WTC11 (cell line): ENCODE measurements at places on chromosomes 5 and 9. TPM values are rescaled to one million over a fixed set of nuclear protein-coding genes. Genes with fewer than 3 reads are reported as not detected.

- H3K4me3 ChIP-seq = no peak overlapping the region
- H3K4me1 ChIP-seq = peaks cover 32% of the 10 kb centered on the region
- H3K27ac ChIP-seq = no peak overlapping the region
- DNase-seq = no peak
- H3K27me3 ChIP-seq = peaks cover 97% of the 10 kb centered on the region
These were observed 117.0 kb downstream of the PAPPA start for GRCh38 chr9:116270546-116270945.

- H3K4me3 ChIP-seq = no peak overlapping the region
- H3K27ac ChIP-seq = no peak overlapping the region
- no peaks in the 10 kb centered on the region for H3K36me3 ChIP-seq
- H3K27me3 ChIP-seq = no peaks in the 10 kb centered on the region
These were observed 128.1 kb downstream of the STARD4 start for GRCh38 chr5:111384220-111384619.

Gene THG1L
- total RNA-seq = 11.6 to 14.6 TPM (median 12.3 TPM) in 3 replicates

DNA sequence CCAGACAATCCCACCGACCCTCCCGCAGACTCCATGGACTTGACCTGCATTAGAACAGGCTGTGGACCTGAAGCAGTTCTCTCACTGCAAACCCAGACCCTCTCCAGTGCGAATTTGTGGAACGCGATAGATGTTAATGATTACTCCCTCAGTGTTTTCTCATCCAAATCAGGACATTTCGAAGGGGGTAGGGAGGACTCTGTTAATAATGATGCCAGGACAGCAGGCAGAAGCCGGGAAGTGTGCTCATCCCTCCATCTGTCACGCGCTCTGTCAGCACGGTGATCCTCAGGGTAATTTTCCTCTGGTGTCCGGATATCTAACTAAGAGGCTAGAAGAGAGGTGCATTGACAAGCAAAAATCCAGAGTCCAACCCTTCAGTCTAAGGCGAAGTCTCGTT, 18.8 kb downstream of the RAPGEF1 start:
- H3K4me3 ChIP-seq = no peak overlapping the region
- peaks cover 4% of the 10 kb centered on the region; the same call in 1 of the 2 replicates for H3K36me3 ChIP-seq
- peaks cover 5% of the 10 kb centered on the region; the same call in 1 of the 2 replicates for H3K4me1 ChIP-seq
- H3K27me3 ChIP-seq = no peaks in the 10 kb centered on the region
- no peak overlapping the region for H3K27ac ChIP-seq

Gene OTP
- not detected in 3 replicates for total RNA-seq

Gene NKD2
- total RNA-seq = 12.8 to 16.6 TPM (median 15.9 TPM) in 3 replicates

Gene PCDHGA7
- 1.6 to 2.8 TPM (median 2.1 TPM) in 3 replicates for total RNA-seq

Gene FYB1
- total RNA-seq = 0.27 to 0.71 TPM (median 0.52 TPM) in 3 replicates

DNA sequence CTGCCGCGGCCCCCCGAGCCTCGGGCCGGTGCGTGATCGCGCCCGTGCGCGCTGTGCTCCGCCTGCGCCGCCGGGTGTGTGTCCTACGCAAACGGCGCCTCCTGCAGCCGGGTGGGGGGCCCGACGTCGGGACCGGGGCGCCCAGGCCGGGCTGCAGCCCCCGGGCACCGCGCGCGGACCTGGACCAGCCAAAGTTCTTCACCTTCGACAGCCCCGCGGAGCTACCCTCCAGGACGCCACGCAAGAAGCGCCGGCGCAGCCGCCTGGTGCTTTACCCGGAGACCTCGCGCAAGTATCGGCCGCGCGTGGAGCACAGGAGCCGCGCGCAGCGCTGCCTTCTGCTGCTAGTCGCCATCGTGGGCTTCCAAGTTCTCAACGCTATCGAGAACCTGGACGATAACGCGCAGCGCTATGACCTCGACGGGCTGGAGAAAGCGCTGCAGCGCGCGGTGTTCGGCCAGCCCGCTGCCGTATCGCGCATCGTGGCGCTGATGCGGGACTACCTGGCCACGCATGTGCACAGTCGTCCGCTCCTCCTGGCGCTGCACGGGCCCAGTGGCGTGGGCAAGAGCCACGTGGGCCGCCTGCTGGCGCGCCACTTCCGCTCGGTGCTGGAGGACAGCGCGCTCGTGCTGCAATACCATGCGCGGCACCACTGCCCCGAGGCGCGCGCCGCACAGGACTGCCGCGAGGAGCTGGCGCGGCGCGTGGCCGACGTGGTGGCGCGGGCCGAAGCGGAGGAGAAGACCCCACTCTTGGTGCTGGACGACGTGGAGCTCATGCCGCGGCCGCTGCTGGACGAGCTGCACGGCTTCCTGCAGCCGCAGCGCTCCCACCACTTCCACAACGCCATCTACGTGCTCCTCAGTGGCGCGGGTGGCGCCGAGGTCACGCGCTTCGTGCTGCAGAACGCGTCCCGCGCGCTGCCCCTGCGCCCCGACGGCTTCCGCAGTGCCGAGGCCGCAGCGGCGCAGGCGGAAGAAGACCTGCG, 1.5 kb downstream of the TOR4A start:
- H3K27me3 ChIP-seq = peaks cover 19% of the 10 kb centered on the region
- DNase-seq = no peak
- no peak overlapping the region for H3K4me3 ChIP-seq
- H3K4me1 ChIP-seq = peaks cover 21% of the 10 kb centered on the region
- H3K27ac ChIP-seq = no peak overlapping the region

Gene NOXA1
- 2.9 to 5.9 TPM (median 4.8 TPM) in 3 replicates for total RNA-seq

Gene NDUFS6
- total RNA-seq = 75.8 to 84.3 TPM (median 77.4 TPM) in 3 replicates

Gene CDC14B
- total RNA-seq = 57.1 to 61.7 TPM (median 58.5 TPM) in 3 replicates

- peaks cover 19% of the 10 kb centered on the region for H3K4me1 ChIP-seq
- H3K27ac ChIP-seq = no peak overlapping the region
- H3K36me3 ChIP-seq = no peaks in the 10 kb centered on the region
- no peaks in the 10 kb centered on the region for H3K27me3 ChIP-seq
These were observed 274.8 kb downstream of the ENC1 start for GRCh38 chr5:74365723-74366122.

Gene HAVCR1
- not detected in 3 replicates for total RNA-seq

Gene ADAMTS13
- total RNA-seq = 12.0 to 16.4 TPM (median 15.9 TPM) in 3 replicates

- no peak overlapping the region for H3K27ac ChIP-seq
- peak; percentile 17 for DNase-seq
- no peak overlapping the region for H3K4me3 ChIP-seq
These were observed 1.6 kb upstream of the PCAT7 start for GRCh38 chr9:94553029-94553938.

DNA sequence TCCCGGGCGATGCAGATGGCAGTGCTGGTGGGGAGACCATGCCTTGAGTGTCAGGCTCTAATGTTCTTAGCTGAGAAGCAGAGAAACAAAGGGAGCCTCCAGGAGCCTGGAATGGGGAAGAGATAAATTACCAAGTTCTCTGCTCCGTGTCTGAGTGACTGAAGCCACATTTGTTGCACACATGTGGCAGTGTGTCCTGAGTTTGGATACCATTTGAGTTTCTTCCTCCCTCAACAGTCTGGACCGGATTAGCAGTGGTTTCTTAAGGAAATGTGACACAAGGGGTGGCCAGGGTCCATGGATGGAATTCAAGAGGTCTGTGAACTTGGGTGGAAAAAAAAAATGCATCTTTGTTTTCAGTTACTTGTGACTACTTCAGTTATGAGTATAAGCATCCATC, 50.7 kb upstream of the GARNL3 start:
- H3K4me3 ChIP-seq = no peak overlapping the region
- no peak overlapping the region for H3K27ac ChIP-seq
- H3K4me1 ChIP-seq = peaks cover 25% of the 10 kb centered on the region
- no peaks in the 10 kb centered on the region for H3K27me3 ChIP-seq
- H3K36me3 ChIP-seq = no peaks in the 10 kb centered on the region

Gene ARID3C
- total RNA-seq = 0.14 to 0.23 TPM (median 0.15 TPM) in 3 replicates

DNA sequence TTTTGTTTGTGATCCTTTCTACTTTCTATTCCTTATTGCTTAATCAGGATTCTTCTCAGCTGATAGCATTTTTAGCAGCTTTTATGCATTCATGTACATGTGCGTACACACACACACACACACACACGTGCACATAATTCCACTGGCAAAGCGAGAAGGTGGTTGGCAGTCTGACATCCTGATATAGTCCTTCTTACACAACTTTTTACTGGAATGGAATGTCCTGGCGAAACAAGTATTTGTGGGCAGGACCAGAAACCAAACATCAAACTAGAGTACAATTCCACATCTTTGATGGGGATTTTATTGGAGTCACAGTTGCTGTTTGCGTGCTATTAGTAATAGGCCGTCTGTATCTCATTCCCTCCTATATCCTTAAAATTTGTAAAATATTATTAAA, 356.5 kb downstream of the CCDC171 start:
- no peak for DNase-seq
- no peak overlapping the region for H3K27ac ChIP-seq
- H3K4me3 ChIP-seq = no peak overlapping the region
- no peaks in the 10 kb centered on the region for H3K36me3 ChIP-seq

- H3K4me3 ChIP-seq = no peak overlapping the region
- no peaks in the 10 kb centered on the region for H3K36me3 ChIP-seq
- peaks cover 38% of the 10 kb centered on the region for H3K4me1 ChIP-seq
- no peak for DNase-seq
- no peaks in the 10 kb centered on the region; the same call in none of the 2 replicates for H3K27me3 ChIP-seq
- no peak overlapping the region for H3K27ac ChIP-seq
These were observed 421.0 kb downstream of the GADD45G start for GRCh38 chr9:90025816-90026215.
